ENCODE measurements at places on chromosomes 6 and 20.

DNA sequence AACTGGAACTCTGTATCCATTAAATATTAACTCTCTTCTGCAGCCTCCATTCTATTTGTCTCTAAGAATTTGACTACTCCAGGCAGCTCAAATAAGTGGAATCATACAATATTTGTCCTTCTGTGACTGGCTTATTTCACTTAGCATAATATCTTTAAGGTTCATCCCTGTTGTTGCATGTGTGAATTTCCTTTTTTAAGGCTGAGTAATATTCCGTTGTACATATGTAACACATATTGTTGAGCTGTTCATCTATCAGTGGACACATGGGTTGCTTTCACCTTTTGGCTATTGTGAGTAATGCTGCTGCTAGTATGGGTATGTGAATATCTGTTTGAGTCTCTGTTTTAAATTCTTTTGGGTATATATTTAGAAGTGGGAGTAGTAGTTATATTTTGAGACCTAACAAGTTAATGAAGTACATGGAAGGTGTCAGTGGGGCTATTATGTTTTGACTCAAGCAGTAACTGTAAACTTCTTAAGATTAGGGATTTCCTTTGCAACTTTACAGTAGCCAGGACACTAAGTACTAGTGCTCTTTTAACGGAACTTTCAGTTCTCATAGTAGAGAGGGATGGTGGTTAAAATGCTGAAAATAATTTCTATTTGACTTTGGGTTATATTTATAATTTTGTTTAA lies 29.7 kb upstream of the TMEM217 start:
- no peak for DNase-seq

DNA sequence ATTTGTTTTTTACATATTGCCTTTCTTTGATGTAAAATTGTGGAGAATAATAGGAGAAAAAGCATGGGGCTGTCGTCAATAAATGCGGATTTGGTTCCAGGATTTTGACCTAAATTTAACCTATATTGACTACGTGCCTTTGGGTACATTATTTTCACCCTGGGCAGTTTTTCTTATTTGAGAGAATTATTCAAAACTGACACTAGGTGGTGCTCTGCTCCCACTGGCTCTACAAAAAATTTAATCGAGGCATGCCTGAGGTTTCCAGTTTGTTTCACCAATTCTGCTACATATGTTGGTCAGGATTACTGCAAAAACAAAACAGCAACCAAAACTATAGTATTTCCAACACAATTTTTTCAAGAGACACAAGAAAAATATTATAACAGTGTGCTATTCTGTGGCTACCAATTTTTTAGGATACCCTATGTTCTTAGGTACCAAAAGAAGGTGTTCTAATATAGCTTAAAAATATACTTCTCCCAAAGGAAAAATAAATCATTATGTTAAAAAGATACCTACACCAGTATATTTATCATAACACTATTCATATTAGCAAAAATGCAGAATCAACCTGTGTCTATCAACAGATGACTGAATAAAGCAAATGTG lies 48.6 kb upstream of the FABP7 start:
- DNase-seq = no peak

- DNase-seq = no peak
These were observed 34.2 kb downstream of the RBM38 start for GRCh38 chr20:57425150-57426013.

DNA sequence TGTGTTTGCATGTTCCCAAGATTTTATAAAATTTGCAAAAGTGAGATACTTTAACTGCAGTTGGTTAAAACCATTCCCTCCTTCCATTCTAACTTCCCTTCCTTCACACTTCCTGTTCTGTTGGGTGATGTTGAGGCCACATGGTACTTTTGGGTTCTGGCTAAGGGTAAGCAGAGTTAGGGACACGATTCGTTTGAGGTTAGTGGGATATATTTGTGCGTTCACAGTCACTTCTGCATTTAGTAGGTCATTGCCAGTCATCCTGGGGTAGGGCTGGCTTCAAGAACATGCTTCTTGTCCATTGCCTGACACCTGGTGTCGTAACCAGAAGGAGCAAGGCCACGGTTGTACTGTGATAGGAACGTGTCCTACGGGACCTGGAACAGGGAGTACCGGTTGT lies 340.1 kb downstream of the ZFAND3 start:
- no peak for DNase-seq

DNA sequence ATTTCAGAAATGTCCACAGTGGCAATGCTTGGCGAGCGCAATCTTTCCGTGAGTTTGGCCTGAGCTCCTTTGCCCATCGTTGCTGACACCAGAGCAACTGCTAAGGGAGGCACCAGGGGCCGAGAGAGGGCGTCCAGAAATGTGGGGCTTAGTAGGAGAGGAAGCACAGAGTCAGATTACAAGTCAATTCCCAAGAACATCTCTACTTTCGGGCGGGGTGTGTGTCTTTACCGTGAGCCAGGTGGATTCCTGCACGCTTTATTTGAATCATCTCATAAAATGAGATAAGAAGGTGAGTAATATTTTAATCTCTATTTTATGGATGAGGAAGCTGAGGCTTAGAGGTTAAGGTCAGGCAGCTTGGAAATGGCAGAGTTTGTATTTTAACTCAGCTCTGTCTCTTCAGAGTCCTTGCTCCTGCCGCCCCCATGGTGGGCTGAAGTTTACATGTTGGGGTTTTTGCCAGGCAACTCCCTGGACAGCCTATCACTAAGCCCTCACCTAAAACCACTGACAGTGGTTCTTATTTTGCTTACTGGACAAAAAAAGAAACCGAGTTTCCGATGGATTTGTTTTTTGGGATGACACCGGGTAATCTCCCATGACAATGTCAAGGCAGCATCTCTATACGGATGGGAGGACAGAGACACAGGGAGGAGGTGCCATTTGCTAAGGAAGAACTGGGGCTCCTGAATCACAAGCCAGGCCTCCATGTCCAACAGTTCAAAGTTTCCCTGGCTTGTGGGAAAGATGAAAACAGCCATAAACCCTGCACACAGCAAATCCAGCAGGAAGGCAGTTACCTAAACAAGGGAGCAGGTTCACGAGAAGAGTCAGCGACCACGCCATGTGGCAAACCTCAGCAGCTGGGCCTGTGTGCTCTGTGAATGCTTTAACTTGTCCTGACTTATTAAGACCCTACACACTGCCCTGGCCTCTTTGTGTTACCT lies 112.6 kb upstream of the SLC24A3 start:
- no peak for DNase-seq

DNA sequence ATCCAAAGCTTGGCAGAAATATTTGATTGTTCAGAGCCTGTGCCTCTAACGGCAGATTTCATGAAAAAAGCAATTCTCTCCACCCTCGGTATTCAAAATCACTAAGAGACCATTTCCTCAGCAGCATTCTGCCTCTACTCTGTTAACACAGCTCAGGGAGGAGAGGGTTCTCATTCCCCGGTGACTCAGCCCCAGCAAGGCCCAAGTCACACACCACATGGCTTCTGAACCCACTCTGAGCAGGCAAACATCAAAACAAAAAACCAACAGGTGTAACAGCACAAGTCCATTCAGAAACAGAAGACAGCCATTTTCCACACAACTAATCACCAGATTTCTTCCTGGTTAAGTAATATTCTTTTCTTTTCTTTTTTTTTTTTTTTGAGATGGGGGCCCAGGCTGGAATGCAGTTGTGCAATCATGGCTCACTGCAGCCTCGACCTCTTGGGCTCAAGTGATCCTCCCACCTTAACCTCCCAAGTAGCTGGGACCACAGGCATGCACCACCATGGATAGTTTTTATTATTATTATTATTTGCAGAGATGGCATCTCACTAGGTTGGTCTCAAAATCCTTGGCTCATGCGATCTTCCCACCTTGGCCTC lies 55.4 kb downstream of the GFOD1 start:
- DNase-seq = no peak

- DNase-seq = no peak
These were observed 171.7 kb upstream of the MAN1A1 start for GRCh38 chr6:119521251-119521650.

DNA sequence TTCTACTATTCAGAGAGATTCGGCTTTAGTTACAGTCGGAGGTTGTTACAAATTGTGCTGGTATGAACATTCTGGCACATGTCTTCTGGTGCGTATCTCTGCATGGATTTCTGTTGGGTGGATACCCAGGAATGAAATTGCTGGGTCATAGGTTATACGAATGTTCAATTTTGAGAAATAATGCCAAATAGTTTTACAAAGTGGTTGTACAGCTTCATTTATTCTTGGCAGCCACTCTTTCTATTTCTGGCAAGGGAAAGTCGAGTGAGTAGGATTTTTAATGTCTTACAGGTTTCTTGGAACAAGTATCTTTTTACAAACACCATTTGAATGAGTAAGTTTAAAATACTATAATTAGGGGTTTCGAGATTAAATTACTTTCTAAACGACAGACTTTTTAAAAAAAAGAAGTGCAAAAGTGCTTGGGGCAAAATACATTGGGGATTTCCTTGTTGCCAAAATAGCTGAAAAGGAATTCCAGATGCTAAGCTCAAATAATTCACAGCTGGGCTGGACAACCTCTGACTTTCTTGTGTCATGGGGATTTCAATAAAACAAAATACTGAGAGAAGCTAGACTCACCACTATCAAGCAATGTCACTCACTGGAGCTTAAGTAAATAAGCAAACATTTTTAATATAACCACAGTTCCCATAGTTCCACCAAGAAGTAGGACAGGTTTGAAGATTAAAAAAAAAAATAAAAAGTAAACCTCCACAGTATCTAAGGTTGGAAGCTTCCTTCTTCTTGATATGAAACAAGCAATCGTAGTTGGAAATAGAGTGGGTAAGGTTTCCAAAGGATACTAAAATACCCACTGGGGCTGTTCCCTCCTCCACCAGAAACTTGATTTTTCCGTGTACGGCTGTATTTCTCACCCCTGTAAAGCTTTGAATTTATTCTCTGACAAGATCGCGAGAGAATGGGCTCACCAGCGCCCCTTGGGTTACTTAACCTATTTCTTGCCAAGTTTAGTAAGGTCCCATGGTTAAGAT lies 21.6 kb upstream of the GFOD1 start:
- no peak for DNase-seq

DNA sequence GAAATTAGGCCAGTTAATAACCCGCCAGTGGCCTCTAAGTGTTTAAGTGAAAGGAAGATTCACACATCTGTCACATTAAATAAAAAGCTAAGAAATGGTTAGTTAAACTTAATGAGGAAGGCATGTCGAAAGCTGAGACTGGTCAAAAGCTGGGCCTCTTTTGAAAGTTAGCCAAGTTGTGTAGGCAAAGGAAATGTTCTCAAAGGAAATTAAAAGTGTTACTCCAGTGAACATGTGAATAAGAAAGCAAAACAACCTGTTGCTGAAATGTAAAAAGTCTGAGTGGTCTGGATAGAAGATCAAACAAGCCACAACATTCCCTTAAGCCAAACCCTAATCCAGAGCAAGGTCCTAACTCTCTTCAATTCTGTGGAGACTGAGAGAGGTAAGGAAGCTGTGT lies 10.9 kb upstream of the MTRF1L start:
- no peak for DNase-seq

DNA sequence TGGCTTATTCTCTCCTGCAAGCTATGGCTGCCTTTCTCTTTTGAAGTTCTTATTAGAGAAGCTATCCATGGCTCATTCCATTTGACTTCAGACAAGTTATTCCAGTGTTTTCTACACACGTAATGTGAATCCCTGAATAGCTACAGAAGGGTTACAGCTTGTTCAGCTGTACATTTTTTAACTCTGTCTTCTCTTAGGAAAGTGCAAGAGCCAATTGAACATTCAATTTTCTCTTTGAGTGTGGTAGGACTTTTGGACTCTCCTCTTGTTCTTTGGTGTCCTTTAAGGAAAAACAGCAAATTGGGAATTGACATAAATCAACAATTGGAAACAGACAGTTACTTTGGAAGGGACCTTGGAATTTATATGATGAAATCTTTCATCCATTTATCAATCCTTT lies 125.8 kb downstream of the EPM2A start:
- DNase-seq = no peak

DNA sequence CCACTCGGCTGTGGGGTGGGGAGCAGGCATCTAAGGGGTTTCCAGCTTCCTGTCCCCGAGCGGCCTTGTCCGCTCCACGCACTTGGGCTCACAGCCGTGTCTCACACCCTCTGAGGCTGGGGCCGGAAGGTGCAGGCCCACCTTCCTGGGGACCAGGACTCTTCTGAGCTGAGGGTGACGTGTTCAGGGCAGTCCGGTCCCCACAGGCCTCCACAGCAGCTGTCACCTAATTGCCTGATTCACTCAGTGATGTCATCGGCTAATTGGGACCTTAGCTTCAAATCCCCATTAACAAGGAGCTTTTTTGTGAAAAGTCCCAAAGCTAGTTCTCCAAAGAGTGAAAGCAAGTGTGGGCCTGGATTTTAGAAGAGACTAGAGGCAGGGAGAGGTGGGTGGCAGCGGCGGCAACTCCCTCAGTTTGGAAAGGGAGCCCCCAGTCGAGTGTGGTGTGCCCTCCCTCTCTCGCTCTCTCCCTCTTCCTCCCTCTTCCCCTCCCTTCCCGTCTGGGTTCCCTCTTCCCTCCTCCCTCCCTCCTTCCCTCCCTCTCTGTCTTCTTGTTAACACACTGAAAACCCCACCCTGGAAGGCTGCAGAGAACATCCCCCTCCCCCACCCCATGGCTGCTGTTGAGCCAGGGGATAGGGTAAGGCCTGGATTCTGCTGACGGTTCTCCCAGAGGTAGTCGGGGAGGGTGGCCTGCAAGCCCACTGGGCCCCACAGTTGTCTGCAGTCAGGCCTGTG lies 39.0 kb downstream of the MYT1 start:
- no peak for DNase-seq

DNA sequence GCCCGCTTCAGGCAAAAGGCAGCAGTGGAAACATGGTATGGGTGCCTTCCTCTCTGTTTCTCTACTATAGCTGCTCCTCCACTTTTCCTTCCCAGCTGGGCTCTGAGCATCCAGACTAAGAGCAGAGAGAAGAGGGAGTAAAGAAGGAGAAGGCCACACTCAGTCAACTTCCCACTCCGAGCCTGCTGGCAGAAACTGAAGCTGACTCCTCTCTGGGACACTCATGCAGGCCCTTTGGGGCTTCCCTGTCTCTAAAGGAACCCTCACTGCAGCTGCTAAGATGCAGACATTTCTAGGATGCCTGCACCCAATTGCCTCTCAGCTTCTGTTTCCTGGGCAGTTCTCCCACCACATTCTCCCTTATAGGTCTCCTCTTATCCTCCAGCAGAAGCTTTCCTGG lies 88.9 kb downstream of the FRK start:
- no peak for DNase-seq

DNA sequence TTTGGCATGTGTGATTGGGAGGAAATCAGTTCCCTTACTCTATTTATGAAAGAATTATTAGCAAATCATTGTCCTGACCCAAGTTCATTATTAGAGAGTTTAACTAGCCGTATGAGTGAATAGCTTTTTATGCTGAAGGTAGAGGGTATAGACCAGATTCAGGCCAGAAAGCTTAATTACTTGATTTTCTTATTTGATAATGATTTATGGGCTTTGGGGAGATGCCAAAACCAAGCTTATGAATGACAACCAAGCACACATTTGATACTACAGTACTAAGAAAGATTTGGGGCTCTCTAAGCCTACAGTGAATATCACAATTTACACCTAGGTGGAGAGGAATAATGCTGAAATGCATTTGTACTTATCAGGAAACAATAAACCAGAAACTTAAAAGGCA lies 193.2 kb downstream of the ARHGAP18 start:
- no peak for DNase-seq

DNA sequence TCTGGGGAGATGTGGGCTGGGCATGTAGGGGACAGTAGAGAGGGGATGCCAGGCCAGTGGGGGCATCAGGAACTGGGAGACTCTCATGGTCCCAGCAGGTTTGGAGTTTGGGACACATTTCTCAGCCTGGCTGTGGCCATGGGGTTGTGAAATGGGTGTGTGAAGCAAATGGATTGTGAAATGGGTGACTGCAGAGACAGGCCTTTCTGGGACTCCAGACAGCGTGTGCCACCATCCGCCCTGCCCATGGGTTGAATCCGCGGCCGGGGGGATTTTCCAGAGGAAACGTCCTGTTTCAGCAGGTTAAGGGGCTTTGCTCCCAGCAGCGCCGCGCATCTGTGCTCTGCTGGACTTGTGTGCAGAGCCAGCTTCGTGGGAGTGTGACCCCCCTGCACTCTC lies 3.7 kb upstream of the PMEPA1 start:
- DNase-seq = no peak

Measured in activated effector memory CD4-positive, alpha-beta T cell treated with Interleukin-2 at 50 U/mL for 16 hours (primary cell).